Foreskin keratinocyte (primary cell): ENCODE measurements at places on chromosomes 2 and 18. TPM values are rescaled to one million over a fixed set of nuclear protein-coding genes. Genes with fewer than 3 reads are reported as not detected.

SH3BP4 gene
- 45.9 and 46.1 TPM in 2 replicates for total RNA-seq

HOXD13 gene
- total RNA-seq, result not detected in 2 replicates

GPC1 gene
- 116 and 121 TPM in 2 replicates for total RNA-seq

PPP1R1C gene
- total RNA-seq, result 7.3 and 8.1 TPM in 2 replicates

ACVR1C gene
- under 0.01 and 0.07 TPM in 2 replicates for total RNA-seq

GALNT5 gene
- total RNA-seq, result 10.2 and 14.4 TPM in 2 replicates

ASIC4 gene
- total RNA-seq, result not detected in 2 replicates

UGT1A4 gene
- 0.14 and 0.34 TPM in 2 replicates for total RNA-seq

CPLX4 gene
- total RNA-seq, result not detected in 2 replicates

TMEM214 gene
- total RNA-seq, result 40.0 and 47.7 TPM in 2 replicates

ANKZF1 gene
- 26.6 and 27.0 TPM in 2 replicates for total RNA-seq

TLX2 gene
- total RNA-seq, result 0.10 TPM in 1 of 2 replicates, not detected in the other

C2orf80 gene
- not detected in 2 replicates for total RNA-seq

GALNT13 gene
- total RNA-seq, result not detected in 2 replicates

G6PC2 gene
- total RNA-seq, result not detected in 2 replicates

HTRA2 gene
- total RNA-seq, result 35.6 and 37.1 TPM in 2 replicates

OR6B2 gene
- not detected in 2 replicates for total RNA-seq

CTAGE1 gene
- total RNA-seq, result not detected in 2 replicates

LINC00305 gene
- total RNA-seq, result not detected in 2 replicates

PGAP1 gene
- 7.6 and 9.0 TPM in 2 replicates for total RNA-seq

DTNB gene
- 20.3 and 23.3 TPM in 2 replicates for total RNA-seq

SGPP2 gene
- 0.07 and 0.14 TPM in 2 replicates for total RNA-seq

EPAS1 gene
- 23.3 and 47.3 TPM in 2 replicates for total RNA-seq

ANKRD29 gene
- total RNA-seq, result 5.6 and 7.7 TPM in 2 replicates

LYPD6 gene
- 8.2 and 10.2 TPM in 2 replicates for total RNA-seq

NCKAP1 gene
- total RNA-seq, result 165 and 168 TPM in 2 replicates

CD28 gene
- not detected in 2 replicates for total RNA-seq

CRYGD gene
- total RNA-seq, result not detected in 2 replicates

NEUROD1 gene
- total RNA-seq, result not detected in 2 replicates

PARD3B gene
- total RNA-seq, result 1.5 and 1.7 TPM in 2 replicates

SLC14A1 gene
- total RNA-seq, result 0.25 TPM in 1 of 2 replicates, not detected in the other
